Stimulated activated CD8-positive, alpha-beta memory T cell treated with anti-CD3 and anti-CD28 coated beads, Interleukin-7, amount 100 ng/mL, for 1 hour (primary cell): ENCODE measurements at places on chromosomes 7 and 10.

DNA sequence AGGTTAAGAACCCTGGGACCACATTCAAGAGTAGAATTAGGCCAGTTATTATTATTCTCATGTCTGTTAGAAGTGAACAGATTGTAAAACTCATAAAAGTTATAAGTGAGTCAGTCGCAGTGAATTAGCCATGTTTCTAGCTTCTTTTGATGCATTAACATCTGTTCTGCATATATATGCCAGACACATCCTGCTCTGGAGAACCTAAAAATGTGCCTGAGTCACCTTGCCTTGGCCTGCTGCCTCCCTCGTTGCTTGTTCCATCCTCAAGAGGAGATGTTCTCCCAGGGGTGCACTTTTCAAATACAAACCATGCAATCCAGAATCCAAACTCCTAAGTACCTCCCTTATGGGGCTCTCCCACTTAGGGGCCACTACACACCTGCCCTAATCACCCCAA is 14.8 kb downstream of the TSPAN12 start:
- DNase-seq = no peak

DNA sequence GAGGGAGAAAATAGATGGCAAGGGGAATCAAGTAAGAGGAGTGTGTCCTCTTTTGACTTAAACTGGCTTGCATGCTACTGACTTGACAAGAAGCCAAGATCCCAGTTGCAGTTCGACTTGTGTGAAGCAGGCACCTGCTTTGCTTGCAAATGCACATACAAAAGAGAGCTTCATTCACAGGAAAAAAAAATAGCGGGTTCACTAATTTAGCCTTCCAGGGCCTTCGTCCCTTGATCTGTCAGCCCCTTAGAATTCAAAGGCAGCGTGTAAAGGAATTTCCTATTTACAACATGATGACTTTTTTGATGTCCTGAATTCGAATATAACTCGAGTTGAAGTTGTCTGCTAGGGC is 192.1 kb downstream of the CELF2 start:
- DNase-seq = no peak

GRCh38 chr10:48701139-48701901 is 16.6 kb downstream of the WDFY4 start:
- no peak for DNase-seq

- no peak for DNase-seq
Measured at GRCh38 chr10:79348640-79348988, 1.3 kb downstream of the PPIF start.

- DNase-seq = no peak
Measured at GRCh38 chr10:43221419-43222209, 45.3 kb downstream of the RASGEF1A start.

- no peak for DNase-seq
Measured at GRCh38 chr7:50783303-50783702, 607 bp upstream of the GRB10 start.

- no peak for DNase-seq
Measured at GRCh38 chr10:30420266-30420665, 13.7 kb upstream of the MAP3K8 start.

- no peak for DNase-seq
Measured at GRCh38 chr7:128928882-128929788, 8.6 kb upstream of the IRF5 start.

DNA sequence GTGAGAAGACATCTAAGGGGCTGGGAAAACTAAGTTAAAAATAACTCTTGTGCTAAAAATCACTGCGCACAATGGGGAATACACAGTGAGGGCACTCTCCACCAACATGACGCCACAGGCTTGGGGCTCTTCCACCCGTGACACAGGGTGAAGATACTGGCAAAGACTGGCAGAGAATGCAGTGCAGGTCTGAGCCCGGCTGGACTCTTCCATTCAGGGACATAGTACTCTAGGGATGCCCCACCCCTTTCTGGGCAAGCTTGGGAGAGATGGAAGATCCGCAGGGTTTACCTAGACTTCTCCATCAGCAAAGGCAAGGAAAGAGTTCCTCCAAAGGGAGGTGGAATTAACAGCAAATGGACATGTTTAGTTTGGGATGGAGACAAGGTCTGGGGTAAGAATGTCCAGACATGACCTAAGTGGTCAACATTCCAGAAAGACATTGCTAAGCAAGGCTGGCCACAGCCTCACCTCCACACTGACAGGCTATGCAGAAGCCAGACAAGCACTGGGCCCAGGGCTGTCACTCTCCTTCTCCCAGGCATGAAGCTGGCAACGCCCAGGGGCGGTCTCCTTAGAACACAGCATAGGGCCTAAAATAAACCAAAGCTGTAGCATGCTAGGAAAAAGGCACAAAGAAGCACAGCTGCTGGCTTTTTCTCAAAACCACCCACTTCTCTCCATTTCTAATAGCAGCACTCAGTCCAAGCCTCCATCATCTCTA is 28.1 kb downstream of the XPNPEP1 start:
- no peak for DNase-seq

DNA sequence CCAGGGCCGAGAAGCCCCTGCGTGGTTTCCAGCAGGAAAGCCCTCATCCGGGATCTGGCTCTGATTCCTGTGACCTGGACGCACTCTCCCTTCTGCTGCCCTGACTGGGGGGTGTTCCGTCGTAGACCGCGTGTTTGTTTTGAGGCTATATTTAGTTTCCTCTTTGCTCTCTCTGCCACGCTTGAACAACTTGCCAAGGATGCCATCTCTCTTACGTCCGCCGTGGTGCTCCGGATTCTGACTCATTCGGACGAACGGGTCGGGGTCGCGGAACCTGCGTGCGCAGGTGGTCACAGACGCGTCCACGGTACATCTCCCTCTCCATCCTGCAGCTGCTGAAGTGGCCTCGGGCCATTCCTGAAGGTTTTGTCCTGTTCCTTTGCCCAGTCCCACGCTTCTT is 10.4 kb upstream of the SORCS3 start:
- no peak for DNase-seq

- DNase-seq = no peak
Measured at GRCh38 chr10:48496831-48497779, 107.8 kb downstream of the ARHGAP22 start.

- DNase-seq = peak; percentile 5
Measured at GRCh38 chr10:84256510-84257342, 11.9 kb downstream of the RGR start.

DNA sequence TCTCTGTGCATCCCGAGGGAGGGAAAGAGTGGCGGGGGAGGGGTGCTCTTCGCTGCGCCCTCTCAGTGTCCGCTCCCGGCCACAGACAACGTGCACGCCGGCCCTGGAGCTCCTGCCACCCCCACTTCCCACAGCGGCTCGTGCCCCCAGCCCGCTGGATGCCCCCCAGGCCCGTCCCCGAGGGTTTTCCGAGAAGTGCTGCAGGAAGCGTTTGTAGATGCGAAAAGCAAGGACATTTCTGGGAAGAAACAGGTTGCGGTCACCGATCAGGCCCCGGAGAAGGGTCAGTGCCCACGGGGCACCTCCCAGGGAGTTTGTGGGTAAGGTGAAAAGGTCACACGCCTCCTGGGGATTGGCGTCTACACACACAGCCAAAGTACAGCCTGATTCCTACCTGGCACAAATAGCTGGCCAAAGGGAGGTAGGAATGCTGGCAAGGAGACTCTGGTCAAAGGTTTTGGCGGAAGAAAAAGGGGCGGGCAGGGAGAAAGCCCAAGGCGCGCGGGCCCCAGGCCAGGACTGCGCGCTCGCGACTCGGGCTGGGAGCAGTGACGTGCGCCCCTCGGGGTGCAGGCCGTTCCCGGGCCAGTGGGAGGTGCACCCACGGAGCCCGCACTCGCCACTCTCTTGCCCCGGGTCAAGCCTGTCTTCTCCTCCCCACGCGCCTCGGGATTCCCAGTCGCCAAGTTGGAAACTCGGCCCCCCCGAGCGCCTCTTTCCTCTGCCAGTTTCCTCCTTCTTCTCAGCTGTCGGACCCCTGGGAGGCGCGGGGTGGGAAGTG is 1.5 kb upstream of the NRP1 start:
- DNase-seq = no peak

- DNase-seq = no peak
Measured at GRCh38 chr10:89621438-89621837, 23.6 kb downstream of the PANK1 start.

- no peak for DNase-seq
Measured at GRCh38 chr7:50682079-50682478, 100.6 kb downstream of the GRB10 start.

DNA sequence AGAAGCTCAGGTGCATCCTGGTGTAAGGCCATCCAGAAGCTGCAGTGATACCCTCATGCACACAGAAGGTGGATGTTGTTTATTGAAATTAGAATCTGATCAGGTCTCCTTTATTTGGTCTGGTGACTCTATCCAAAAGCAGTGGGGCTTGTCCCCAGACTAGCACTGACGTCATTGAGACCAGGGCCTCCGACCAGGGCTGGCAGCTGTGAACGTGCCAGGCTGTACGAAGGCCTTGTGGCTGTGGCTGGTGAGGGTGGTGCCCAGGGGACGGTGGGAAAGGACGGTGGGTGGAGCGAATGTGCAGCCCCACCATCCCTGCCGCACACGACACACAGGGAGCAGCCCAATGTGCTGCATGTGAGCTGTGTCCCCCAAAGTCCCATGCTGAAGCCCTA is 160.0 kb downstream of the ADARB2 start:
- no peak for DNase-seq

DNA sequence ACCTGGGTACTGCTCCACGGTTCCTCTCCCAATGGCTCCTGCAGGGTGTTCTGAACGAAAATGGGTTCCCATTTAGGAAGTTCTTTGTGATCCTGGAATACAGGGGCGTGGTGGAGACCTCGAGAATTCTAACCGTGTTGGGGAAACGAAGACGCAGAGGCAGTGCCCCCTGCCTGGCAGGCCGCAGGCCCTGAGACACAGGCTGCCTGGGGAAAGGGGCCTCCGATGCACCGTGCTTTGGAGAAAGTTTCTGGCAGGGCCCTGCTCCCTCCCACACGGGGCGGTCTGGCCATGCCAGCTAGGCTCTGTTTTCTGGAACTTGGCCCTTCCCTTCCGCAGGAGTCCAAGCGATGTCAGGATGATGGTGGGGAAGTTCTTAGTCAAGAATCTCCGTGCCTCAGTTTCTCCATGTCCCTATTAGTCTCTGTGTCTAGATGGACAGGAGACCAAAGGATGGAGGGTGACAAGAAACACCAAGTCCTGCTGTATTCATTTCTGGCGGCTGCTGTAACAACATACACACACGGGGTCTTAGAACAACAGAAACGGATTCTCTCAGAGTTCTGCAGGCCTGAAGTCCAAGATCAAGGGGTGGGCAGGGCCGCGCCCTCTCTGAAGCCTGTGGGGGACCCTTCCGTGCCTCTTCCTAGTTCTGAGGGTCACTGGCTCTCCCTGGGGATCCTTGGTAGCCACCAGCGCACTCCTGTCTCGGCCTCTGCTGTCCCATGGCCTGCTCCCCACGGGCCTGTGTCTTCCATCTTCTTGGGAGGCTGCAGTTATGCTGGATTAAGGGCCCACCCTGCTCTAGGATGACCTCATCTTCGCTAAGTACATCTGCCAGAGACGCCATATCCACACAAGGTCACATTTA is 27.7 kb downstream of the PRKAG2 start:
- no peak for DNase-seq

DNA sequence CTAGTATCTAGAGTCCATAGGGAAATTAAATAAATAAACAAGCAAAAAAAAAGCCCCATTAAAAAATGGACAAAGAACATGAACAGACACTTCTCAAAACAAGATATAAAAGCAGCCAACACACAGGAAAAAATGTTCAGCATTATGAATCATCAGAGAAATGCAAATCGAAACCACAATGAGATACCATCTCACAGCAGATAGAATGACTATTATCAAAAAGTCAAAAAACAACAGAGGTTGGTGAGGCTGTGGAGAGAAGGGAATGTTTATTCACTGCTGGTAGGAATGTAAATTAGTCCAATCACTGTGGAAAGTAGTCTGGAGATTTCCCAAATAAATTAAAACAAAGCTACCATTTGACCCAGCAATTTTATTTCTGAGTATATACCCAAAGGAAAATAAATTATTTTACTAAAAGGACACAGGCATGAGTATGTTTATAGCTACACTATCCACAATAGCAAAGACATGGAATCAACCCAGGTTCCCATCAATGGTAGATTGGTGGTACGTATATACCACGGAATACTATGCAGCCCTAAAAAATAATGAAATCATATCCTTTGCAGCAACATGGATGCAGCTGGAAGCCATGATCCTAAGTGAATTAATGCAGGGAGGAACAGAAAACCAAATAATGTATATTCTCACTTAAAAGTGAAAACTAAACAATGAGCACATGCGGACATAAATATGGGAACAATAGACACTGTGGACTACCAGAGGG is 366.5 kb upstream of the SEMA3C start:
- DNase-seq = no peak

- DNase-seq = no peak
Measured at GRCh38 chr7:5420881-5421713, 2.5 kb downstream of the TNRC18 start.

GRCh38 chr10:42975558-42976340 is 101.1 kb upstream of the RET start:
- no peak for DNase-seq

DNA sequence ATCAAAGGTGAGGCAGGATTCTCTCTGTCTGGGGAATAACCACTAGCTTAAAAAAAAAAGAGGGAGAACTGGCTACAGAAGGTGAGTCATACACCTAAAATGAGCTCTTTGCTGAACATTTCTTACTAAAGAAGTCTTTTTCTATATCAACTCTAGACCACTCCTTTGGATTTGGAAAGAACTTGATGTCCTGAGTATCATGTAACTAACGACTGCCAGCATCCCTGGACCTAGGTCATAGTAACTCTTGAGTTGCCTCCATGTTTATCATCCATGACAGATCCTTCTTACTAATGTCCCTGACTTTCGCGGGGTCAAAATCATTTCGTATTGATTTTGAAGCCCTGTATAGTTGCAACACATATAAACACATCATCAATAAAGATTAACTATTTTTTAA is 89.1 kb downstream of the CNOT4 start:
- no peak for DNase-seq

GRCh38 chr10:109027534-109028185 is 895.7 kb downstream of the XPNPEP1 start:
- DNase-seq = no peak

GRCh38 chr7:36367561-36368077 is 22.0 kb upstream of the ANLN start:
- no peak for DNase-seq

GRCh38 chr10:58044072-58044471 is 223.6 kb downstream of the IPMK start:
- no peak for DNase-seq

DNA sequence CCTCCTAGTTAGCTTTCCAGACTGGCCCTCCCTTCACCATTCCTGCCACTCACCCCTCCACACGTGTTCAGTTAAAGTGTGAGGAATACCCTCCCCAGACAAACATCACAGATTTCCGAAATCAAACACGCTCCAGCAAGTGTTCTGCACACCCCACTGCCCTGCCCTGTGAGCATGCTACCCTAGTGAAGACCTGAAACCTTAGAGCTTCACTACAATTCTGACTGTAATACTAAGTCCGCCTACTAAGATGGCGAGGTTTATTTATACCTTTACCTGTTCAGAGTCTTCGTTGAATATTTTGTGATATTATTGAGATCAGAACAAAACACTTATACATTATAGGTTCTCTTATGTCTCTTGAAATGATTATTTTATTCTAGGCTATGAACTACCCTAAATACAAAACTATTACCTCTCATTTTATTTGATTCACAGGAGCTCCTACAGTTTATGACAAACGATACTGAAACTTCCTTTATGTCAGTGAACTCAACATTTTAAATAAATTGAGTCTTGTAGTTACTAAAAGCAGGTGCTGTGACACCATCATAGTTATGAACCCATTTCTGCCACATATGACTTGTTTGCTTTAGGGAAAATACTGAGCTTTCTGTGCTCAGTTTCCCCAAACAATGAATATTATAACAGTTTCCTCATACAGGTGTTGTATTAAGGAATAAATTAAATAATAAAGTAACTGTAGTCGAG is 8.6 kb downstream of the SCIN start:
- DNase-seq = no peak

GRCh38 chr7:5470816-5471215 is 47.2 kb upstream of the TNRC18 start:
- DNase-seq = no peak
